ENCODE measurements at places on chromosomes 6 and 20.

DNA sequence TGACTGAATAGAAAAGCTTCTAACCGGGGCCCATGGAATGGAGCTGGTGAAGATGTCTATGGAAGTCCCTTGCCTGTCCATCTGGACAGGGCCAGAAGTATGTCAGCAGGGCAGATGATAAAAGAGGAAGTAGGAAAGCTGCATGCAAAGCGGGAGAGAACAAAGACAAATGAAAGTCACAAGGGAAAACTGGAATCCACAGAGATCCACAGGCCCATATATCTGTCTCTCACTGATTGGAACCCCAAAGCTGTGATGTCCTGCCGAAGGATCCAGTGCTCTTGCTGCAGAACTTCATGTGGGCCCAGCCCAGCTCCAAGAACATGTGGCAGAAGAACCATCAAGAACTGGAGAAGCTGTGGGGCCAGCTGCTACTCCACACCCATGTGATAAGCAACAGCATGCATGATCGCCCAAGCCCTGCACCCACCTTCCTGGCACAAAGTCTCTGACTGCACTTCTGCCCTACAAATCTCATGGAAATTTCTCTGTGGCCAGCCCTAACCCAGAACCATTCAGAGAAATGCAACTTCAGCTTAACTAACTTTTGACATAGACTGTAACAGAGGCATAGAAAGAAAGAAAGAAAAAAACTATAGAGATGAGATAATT lies 716.0 kb downstream of the KIF16B start:
- H3K4me3 ChIP-seq = no peak overlapping the region
- no peaks in the 10 kb centered on the region for H3K4me1 ChIP-seq
- no peaks in the 10 kb centered on the region for H3K36me3 ChIP-seq
- no peaks in the 10 kb centered on the region for H3K27me3 ChIP-seq
- no peak for DNase-seq

DNA sequence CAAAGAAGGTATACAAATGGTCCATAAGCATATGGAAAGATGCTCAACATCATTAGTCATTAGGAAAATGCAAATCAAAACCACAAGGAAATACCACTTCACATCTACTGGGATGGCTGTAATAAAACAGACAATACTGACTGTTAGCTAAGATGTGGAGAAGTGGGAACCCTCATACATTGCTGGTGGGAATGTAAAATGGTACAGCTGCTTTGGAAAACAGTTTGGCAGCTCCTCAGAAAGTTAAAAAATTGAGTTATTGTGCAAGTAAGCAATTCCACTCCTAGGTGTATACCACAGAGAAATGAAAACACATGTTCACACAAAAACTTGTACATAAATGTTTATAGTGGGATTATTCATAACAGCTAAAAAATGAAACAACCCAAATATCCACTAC lies 173.0 kb upstream of the JAG1 start:
- H3K27me3 ChIP-seq = no peaks in the 10 kb centered on the region
- no peak overlapping the region for H3K27ac ChIP-seq
- no peaks in the 10 kb centered on the region for H3K36me3 ChIP-seq
- DNase-seq = no peak
- H3K4me1 ChIP-seq = no peaks in the 10 kb centered on the region

GRCh38 chr6:288866-289265 lies 3.4 kb upstream of the DUSP22 start:
- no peak overlapping the region for H3K4me3 ChIP-seq
- peaks cover 12% of the 10 kb centered on the region for H3K36me3 ChIP-seq
- H3K27ac ChIP-seq = no peak overlapping the region
- no peaks in the 10 kb centered on the region for H3K27me3 ChIP-seq

GRCh38 chr20:47055699-47056369 lies 161.2 kb downstream of the EYA2 start:
- H3K27ac ChIP-seq = no peak overlapping the region
- H3K27me3 ChIP-seq = peaks cover 26% of the 10 kb centered on the region
- H3K36me3 ChIP-seq = no peaks in the 10 kb centered on the region
- DNase-seq = no peak
- H3K4me1 ChIP-seq = no peaks in the 10 kb centered on the region

DNA sequence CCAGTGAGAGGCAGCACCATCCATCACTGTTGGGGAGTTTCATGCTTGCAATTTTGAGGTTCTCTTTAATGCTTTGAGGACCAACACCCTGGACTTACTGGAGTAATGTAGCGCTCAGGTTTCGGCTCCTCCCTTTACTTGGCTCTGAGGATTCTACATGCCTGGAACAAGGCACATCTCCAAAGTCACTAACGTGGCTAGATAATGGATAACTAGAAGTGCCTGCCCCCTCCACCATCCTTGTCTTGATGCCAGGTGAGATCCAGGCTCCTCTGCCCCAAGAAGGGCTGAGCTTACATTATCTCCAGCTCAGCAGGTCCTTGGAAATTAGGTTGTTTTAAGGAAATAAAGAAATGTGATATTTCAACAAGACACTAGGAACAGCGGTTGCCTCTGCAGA lies 75.5 kb upstream of the ZNFX1 start:
- H3K4me3 ChIP-seq = no peak overlapping the region
- DNase-seq = no peak
- H3K27ac ChIP-seq = no peak overlapping the region
- H3K4me1 ChIP-seq = no peaks in the 10 kb centered on the region

Measured in activated naive CD8-positive, alpha-beta T cell treated with anti-CD3 and anti-CD28 coated beads for 36 hours (primary cell).